Small intestine (tissue), 16 donors: ENCODE measurements at places on chromosomes 5 and 9. TPM values are rescaled to one million over a fixed set of nuclear protein-coding genes. Genes with fewer than 3 reads are reported as not detected.
A peak's percentile ranks its signal among the peaks of the same experiment; 100 is the strongest.

GRCh38 chr5:6601271-6601670 is 31.6 kb downstream of the NSUN2 start:
- no peak for DNase-seq
- no peaks in the 10 kb centered on the region for H3K4me1 ChIP-seq
- peaks cover 14% of the 10 kb centered on the region for H3K36me3 ChIP-seq
- no peak overlapping the region for H3K4me3 ChIP-seq
- no peaks in the 10 kb centered on the region for H3K27me3 ChIP-seq

GRCh38 chr9:108885643-108886348 is 23.7 kb downstream of the ACTL7A start:
- H3K4me1 ChIP-seq, result no peaks in the 10 kb centered on the region
- H3K4me3 ChIP-seq, result no peak overlapping the region
- H3K36me3 ChIP-seq, result peaks cover 6% of the 10 kb centered on the region
- H3K27ac ChIP-seq, result no peak overlapping the region

- H3K27ac ChIP-seq, result no peak overlapping the region
- DNase-seq, result no peak
- H3K27me3 ChIP-seq, result no peaks in the 10 kb centered on the region
- no peak overlapping the region for H3K4me3 ChIP-seq
- no peaks in the 10 kb centered on the region for H3K4me1 ChIP-seq
- peaks cover 8% of the 10 kb centered on the region for H3K36me3 ChIP-seq
Observed at GRCh38 chr9:33374190-33374589, 28.2 kb downstream of the AQP7 start.

IER5L gene
- polyA plus RNA-seq, result 2.2 TPM

- no peak for DNase-seq
- H3K36me3 ChIP-seq, result no peaks in the 10 kb centered on the region
- H3K27me3 ChIP-seq, result no peaks in the 10 kb centered on the region
- no peak overlapping the region for H3K27ac ChIP-seq
- no peak overlapping the region for H3K4me3 ChIP-seq
Observed at GRCh38 chr5:155211764-155212163, 198.2 kb downstream of the KIF4B start.

DNA sequence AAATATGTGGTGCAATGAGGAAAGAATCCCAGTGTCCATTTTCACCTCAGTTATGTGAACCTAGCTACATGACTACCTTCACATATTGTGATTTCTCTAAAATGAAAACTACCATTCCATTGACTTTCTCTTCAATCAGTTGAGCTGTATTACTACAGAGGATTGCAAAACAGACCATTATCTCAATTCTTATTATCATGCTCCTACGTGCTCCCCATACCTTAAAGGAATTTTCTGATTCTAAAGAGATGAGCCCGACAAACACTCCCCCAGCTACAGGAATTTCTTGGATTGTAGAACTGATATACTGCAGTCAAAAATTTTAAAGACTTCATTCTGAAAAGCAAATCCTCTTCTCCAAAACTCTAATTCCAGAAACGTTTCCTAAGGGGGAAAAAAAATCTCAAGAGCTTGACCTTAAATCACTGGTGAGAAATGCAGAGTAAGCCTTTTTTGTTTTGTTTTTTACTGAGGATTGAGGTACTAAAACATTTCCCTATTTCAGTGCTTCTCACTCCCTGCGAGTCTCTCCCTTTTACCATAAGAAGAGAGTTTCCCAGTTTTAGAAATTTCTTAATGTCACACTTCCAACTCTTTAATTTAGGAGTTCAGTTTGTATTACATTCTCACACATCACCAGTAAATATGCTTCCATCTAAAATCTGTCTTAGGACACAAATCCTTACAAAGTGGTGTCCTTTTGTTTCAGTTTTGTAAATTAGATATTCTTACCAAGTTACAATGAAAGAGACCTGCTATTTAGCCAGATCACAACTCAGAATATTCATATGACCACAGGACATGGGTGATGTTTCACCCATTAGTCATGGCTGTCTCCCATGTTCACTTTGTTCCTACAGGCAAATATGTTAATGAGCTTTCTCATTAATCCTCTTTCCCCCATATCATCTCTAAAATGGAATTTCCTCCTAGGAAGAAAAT is 203.8 kb downstream of the TSSK1B start:
- H3K27me3 ChIP-seq, result no peaks in the 10 kb centered on the region
- H3K36me3 ChIP-seq, result no peaks in the 10 kb centered on the region
- H3K4me3 ChIP-seq, result no peak overlapping the region
- DNase-seq, result no peak
- no peak overlapping the region for H3K27ac ChIP-seq
- no peaks in the 10 kb centered on the region for H3K4me1 ChIP-seq

GRCh38 chr5:121984250-121984649 is 22.5 kb downstream of the SRFBP1 start:
- H3K36me3 ChIP-seq, result no peaks in the 10 kb centered on the region
- no peak overlapping the region for H3K4me3 ChIP-seq
- H3K4me1 ChIP-seq, result no peaks in the 10 kb centered on the region
- DNase-seq, result no peak
- H3K27me3 ChIP-seq, result no peaks in the 10 kb centered on the region

HMGCR gene
- polyA plus RNA-seq, result 49.4 TPM

DNA sequence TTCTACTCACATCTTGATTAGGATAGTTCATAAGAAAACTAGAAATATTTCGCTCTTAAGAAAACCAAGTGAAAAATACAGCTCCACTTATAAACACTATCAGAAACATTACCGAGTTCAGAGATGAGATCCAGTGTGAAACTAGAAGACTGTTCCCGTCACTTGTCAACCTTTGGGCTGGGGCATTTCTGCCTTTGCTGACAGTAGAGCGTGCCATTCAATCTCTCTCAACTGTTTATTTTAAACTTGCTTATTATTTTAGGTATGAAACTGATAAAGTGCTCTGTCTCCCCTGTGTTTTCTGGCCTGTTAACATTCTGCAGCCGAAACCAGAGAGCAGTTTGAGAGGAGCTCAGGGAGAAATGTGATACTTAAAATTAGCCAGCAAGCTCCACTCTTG is 16.7 kb downstream of the MRRF start:
- no peak for DNase-seq
- H3K27me3 ChIP-seq, result no peaks in the 10 kb centered on the region
- no peak overlapping the region for H3K27ac ChIP-seq
- H3K36me3 ChIP-seq, result peaks cover 22% of the 10 kb centered on the region
- H3K4me1 ChIP-seq, result no peaks in the 10 kb centered on the region

- H3K36me3 ChIP-seq, result no peaks in the 10 kb centered on the region
- no peak for DNase-seq
- no peak overlapping the region for H3K4me3 ChIP-seq
- H3K27ac ChIP-seq, result no peak overlapping the region
Observed at GRCh38 chr9:23751633-23752032, 74.4 kb downstream of the ELAVL2 start.

DNA sequence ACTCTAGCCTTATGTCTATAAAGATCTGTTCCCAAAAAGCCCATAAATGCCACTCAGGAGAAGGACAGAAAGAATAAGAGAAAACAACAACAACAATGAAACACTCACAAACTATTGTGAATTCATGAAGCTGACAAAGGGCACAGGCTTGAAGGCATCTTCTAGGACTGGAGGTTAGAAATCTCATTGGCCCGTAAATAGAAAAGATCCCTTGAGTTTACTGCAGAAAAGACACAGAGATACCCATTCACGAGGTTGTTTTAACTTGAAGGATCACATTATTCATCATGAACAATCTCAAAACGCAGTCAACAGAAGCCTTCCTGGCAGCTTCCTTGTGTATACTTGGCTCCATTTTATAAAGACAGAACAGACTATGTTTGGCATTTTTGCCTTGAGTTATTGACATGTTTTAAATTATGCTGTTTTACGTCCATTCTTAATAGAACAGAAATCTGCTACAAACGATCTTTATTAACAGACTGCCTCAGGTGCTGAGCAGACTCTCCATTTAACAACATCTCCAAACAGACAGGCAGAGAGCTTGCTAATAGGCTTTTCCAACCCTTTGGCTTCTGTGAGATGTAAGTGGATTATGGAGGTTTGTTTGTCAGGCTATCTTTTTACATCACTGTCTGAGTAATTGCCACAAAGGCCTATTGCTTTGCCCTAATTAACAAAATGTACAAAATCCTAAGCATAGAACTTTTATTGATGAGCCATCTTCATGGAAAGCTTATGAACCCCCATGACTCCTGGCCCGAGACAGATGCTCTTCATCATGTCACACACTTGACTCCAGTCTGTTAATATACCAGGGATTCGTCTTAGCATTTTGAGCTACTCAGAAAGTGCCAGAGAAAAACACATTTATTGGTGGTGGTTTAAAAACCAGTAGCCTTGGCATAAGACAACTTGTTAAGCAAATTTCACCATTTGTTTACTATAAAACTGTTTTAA is 735.3 kb upstream of the ZNF608 start:
- no peak overlapping the region for H3K27ac ChIP-seq
- no peak overlapping the region for H3K4me3 ChIP-seq
- peaks cover 6% of the 10 kb centered on the region for H3K4me1 ChIP-seq
- no peaks in the 10 kb centered on the region for H3K27me3 ChIP-seq
- H3K36me3 ChIP-seq, result no peaks in the 10 kb centered on the region

PCDHGB7 gene
- not detected for polyA plus RNA-seq

CCDC152 gene
- polyA plus RNA-seq, result 1.6 TPM

PIP5K1B gene
- polyA plus RNA-seq, result 54.0 TPM

GRCh38 chr5:150596826-150597225 is 43.6 kb upstream of the SYNPO start:
- H3K27ac ChIP-seq, result no peak overlapping the region
- H3K36me3 ChIP-seq, result peaks cover 2% of the 10 kb centered on the region
- H3K4me3 ChIP-seq, result no peak overlapping the region
- no peaks in the 10 kb centered on the region for H3K27me3 ChIP-seq

DNA sequence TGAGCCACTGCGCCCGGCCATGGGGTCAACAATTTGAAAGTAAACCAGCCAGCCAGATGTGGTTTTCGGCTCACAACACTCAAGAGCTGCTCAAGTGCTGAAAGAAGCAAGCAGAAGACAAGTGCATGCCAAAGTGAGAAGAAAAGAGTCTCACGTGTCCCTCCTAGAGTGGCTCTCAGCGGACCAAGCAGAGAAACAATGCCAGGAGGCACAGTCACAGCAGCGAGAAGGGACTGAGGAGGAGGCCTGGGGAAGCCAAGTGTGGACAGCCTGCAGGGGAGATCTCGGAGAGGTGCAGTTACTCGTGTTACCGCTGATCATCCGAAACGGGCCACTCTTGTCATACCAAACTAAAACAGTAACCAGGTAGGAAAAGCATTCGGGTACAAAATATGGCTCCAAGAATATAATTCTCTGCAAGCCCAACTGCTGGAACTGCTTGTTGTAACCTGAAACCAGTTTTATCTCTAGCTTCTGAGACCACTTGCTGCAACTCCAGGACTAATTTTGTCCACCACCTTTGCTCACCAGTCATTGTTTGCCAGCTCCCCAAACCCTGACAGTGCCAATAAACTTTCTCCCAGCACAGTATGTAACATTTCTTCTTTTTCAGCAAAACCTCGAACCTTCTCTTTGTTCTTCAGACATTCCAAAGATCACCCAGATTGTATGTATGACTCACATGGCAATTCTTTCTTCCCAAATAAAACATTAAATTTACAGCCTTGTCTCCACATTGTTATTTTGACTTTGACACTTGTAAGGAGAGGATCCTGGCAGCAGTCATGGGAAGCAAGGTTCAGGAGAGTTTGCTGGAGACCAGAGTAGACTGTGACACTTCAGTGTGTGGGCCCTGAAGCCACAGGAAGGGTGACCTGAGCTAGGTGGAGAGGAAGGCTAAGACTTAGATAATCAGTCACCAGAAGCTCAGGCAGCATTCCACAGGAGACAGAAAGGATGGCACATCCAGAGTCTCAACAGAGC is 6.3 kb downstream of the SLC35D2 start:
- H3K36me3 ChIP-seq, result no peaks in the 10 kb centered on the region
- H3K27me3 ChIP-seq, result no peaks in the 10 kb centered on the region
- peak overlapping the region; percentile 70 for H3K27ac ChIP-seq
- peak; percentile 64 for DNase-seq
- peaks cover 8% of the 10 kb centered on the region for H3K4me1 ChIP-seq

DNA sequence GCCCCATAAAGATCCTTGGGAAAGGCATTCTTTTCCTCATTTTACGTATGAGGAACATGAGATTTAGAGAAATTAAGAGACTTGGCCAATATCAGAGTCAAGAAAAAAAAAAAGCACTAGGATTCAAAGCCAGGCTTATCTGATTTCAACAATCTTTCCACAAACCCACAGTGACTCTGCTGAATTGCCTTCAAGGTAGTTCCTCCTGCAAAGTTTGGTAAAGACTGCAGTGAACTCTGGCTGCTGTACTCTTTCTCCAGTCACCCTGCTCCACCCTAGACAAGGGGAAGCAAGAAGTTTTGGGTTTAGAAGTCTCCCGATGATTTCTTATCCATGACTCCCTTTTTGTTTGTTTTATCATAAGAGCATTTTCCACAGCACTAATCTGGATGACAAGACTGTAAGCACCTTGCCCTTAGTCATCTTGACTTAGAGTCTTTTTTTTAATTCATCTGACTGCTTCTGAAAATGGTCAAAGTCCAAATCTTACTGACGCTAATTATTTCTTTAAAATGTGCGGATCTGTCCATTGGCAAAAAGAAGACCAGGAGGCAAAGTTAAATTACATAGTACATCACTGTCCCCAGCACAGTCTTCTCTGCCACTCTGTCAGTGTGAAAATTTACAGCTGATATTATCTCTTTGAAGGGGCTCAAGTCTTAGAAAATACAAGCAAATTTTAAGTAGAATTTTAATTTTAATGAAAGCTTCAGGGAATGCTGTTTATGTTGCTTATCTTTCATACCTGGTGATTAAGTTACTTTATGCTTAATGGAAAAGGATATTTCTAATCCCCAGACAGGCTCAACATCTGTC is 180.1 kb downstream of the TTLL11 start:
- H3K4me1 ChIP-seq, result no peaks in the 10 kb centered on the region
- H3K27me3 ChIP-seq, result no peaks in the 10 kb centered on the region
- H3K36me3 ChIP-seq, result no peaks in the 10 kb centered on the region
- no peak overlapping the region for H3K4me3 ChIP-seq
- peak; percentile 18 for DNase-seq

DNA sequence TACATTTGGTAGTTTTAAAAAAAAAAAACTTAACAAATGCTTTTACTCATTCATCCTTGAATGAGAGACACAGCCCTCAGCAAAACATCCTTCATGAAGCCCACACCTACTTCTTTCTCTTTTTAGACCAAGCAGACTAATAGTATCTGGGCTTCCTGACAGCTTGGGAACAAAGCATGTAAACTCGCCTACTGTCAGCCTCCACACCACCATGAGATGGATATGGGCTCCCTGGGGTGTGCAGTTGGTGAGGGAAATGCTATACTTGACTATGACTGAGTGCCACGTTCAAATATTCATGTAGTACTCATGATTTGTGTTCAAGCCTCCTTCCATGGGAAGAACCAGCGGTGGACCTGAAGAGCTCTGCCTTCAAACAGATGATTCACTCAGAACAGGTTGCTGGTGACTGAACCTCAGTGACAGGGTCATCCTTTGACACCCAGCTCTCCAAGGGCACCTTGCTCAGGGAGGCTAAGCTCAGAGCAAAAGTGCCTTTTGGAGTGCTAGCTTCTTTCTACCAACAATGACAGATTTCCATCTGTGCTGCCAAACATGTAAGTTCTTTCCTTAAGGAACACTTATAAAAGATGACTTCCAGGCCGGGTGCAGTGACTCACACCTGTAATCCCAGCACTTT is 36.8 kb downstream of the SLC22A5 start:
- H3K4me3 ChIP-seq, result no peak overlapping the region
- peaks cover 24% of the 10 kb centered on the region for H3K4me1 ChIP-seq
- H3K27ac ChIP-seq, result no peak overlapping the region
- DNase-seq, result no peak

GRCh38 chr5:10406651-10407050 is 35.0 kb upstream of the ROPN1L start:
- H3K36me3 ChIP-seq, result peaks cover 31% of the 10 kb centered on the region
- no peak overlapping the region for H3K27ac ChIP-seq
- no peak overlapping the region for H3K4me3 ChIP-seq
- DNase-seq, result no peak
- H3K27me3 ChIP-seq, result no peaks in the 10 kb centered on the region

DNAI1 gene
- polyA plus RNA-seq, result 0.22 TPM

PLAC8L1 gene
- polyA plus RNA-seq, result not detected
